ENCODE measurements at places on chromosomes 1 and 21.

GRCh38 chr1:210332233-210332632 lies 3.5 kb downstream of the HHAT start:
- DNase-seq, result no peak

DNA sequence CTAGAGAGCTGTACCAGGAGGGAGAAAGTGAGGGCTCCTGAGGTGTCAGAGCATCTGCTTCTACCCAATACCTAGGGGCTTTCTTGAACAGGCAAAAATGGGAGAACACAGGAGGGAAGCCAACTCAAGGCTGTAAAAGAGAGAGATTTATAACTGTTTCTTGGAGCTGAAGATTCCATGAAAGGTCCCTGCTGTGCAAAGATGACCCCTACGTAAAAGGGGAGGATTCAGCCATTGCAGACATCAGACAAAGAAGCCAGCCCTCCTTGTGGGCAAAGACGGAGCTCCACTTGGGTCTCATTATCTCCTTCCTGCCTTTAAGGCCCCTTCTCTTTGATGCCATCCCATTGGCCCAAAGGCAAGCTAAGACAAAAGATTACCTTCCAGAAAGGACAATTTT lies 524.1 kb upstream of the CAMK1G start:
- DNase-seq, result no peak

- no peak for DNase-seq
Measured at GRCh38 chr1:93061895-93062792, 16.9 kb upstream of the MTF2 start.

GRCh38 chr1:226066415-226067078 lies 4.0 kb downstream of the H3-3A start:
- no peak for DNase-seq

GRCh38 chr1:215083383-215083961 lies 935 bp downstream of the KCNK2 start:
- DNase-seq, result no peak

- no peak for DNase-seq
Measured at GRCh38 chr21:18387994-18388393, 15.6 kb downstream of the TMPRSS15 start.

GRCh38 chr21:16194788-16195537 lies 465.2 kb downstream of the USP25 start:
- DNase-seq, result no peak

GRCh38 chr1:161162052-161162451 lies 2.8 kb downstream of the USP21 start:
- no peak for DNase-seq

DNA sequence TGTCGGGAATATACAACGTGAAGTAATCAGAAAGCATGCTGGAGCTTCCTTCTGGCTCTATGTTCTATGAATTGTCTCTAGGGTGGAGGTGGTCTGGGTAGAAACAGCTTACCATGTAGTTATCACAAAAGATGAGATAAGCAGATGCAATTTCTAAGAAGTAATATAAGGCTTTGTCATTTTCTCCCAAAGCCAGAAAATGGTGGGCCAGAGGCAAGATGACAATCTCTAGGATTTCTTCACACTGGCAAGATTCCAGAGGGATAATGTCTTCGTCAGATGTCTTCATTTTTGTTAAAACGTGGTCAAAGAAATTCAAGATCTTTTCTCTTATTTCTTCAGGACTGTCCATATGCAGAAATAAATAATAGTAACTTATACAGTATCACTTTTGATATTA lies 77.7 kb downstream of the ADCY10 start:
- no peak for DNase-seq

GRCh38 chr21:46092811-46093667 lies 4.9 kb upstream of the COL6A2 start:
- no peak for DNase-seq

- no peak for DNase-seq
Measured at GRCh38 chr1:221310180-221310579, 430.9 kb downstream of the HLX start.

GRCh38 chr21:29827236-29827635 lies 112.6 kb downstream of the GRIK1 start:
- no peak for DNase-seq

Data from activated CD8-positive, alpha-beta memory T cell treated with anti-CD3 and anti-CD28 coated beads for 1 hour (primary cell).